Left lobe of liver (tissue), 2 donors: ENCODE measurements at places on chromosomes 6 and 20. TPM values are rescaled to one million over a fixed set of nuclear protein-coding genes. Genes with fewer than 3 reads are reported as not detected.

DNA sequence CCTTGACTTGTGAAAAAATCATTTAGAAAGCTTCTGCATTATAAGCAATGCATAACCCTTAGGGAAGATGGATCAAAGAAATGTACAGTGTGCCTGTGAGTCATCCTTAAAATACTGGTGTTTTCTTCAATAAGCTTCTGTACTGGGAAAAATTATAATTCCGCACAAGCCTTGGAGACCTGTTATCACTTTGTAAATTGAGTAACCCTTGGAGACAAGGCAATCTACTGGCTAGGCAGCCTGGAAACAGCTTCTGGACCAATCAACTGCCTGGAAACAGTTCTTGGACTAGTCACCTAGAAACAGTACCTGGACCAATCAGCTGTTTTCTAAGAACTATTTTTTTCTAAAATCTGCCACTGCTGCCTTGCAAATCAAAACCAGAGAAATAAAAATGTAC lies 25.8 kb upstream of the RNGTT start:
- no peak for DNase-seq

DNA sequence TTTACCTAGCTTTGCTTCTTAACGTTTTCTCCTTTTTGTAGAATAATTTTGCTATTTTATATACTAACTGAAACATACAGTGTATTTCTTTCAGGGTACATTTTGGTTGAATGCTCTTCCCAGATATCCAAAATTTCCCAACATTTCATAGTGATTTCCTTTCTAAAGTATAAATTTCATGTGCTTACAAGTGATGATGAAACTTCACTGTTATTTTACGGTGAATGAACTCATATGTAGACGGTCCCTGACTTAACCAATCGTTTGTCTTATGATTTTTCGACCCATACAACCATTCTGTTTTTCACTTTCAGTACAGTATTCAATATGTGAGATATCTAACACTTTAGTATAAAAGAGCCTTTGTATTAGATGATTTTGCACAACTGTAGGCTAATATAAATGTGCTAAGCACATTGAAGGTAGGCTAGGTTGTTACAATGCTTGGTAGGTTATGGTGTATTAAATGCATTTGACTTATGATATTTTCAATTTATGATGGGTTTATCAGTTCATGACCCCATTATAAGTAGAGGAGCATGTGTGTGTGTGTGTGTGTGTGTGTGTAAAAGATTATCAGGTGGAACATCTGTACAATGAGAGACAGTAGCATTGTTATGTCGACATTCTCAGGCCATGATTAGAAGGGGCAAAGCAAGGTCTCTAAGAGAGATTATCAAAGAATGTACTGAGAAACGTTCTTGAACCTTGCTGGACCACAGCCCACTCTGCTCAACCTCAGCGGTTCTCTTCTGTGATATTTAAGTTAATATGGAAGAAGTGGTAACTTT lies 20.9 kb downstream of the HIVEP1 start:
- DNase-seq = no peak

GRCh38 chr6:148166339-148166968 lies 176.2 kb upstream of the SASH1 start:
- DNase-seq = no peak

DNA sequence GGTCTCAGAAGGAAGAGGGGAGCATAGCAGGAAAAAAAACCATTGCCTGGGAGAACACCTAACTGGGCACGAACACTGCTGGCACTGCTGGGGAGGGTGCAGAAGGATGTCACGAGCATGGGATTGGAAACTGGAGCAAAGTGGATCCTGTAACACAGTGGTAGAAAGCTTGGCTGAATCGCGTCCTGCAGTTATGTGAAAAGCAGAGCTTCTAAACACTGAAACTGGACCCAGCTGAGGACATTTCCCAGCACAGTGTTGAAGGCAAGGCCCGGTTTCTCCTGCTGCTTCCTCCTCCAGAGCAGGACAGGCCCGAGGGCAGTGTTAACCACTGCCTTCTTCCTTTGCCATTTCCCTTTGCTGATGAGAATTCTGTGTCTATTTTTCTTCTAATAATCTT lies 6.7 kb downstream of the APMAP start:
- DNase-seq = peak; percentile 47

DNA sequence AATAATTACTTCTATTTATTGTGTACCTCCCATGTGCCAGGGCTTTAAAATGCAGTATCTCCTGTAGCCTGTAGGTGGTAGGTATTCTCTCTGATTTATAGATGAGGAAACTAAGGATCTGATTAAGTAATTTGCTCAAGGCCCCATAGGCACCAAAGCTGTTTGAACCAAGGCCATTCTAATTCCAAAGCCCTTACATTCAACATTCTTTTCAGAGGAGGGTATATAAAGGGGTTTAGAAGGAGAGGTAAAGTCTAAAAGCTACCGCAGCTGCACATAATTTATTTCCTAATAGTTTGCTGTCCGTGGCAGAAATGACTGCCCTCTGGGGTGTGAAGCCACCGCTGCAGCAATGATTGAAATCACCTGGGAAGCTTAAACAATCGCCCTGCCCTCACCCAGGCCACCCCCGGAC lies 95.0 kb upstream of the FAM8A1 start:
- no peak for DNase-seq

GRCh38 chr6:34065466-34066217 lies 80.2 kb downstream of the GRM4 start:
- DNase-seq = no peak

DNA sequence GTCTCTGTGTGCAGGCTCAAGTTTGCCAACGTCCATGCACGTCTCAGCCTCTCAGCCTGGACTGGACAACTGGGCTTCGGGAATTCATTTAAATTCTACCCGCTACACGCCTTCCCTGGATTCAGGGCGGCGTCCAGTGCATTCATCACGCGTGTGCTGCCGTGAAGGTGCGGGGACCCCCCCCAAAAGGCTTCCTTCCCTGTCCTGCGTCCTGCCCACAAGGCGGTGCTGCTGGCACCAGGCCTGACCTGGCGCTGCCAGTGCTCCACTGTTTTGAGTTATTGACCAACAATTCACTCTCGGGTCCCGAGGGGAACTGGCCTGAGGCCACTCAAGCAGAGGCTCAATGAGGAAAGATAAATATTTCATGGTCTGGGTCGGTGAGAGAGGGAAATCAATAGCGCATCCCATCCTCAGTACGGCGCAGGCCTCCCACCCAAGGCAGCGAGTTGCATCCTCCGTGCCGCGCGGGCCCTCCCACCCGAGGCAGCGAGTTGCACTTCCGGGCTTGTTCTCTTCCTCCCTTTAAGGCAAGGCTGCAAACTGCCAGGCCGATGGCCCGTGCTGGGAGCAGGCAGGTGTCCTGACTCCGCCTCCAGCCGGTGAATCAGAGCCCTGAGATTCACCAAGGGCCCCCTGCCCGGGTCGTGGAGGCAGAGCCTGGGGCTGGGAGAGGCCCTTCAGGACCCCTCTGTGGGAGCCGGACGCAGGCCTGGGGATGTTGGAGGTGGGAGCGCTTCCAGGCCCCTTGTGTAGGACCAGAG lies 22.8 kb upstream of the BHLHE23 start:
- DNase-seq = no peak

DNA sequence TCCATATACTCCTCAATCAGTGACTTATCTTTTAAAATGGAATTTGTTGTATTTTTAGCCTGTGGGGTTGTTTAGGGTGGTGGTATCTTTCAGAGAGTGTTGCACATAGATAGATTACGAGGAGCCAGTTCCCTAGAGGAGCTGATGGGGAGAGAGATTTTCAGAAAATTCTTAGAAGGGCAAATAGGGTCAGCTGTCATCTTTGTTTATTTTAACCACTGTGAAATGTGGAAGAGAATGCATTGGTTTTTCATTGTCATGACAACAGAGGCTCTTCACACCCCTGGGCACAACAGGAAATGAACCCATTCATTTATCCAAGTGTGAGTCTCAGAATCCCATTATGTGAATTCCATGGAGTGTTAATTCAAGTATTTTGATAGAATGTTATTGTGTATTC lies 188.4 kb downstream of the JARID2 start:
- no peak for DNase-seq

DNA sequence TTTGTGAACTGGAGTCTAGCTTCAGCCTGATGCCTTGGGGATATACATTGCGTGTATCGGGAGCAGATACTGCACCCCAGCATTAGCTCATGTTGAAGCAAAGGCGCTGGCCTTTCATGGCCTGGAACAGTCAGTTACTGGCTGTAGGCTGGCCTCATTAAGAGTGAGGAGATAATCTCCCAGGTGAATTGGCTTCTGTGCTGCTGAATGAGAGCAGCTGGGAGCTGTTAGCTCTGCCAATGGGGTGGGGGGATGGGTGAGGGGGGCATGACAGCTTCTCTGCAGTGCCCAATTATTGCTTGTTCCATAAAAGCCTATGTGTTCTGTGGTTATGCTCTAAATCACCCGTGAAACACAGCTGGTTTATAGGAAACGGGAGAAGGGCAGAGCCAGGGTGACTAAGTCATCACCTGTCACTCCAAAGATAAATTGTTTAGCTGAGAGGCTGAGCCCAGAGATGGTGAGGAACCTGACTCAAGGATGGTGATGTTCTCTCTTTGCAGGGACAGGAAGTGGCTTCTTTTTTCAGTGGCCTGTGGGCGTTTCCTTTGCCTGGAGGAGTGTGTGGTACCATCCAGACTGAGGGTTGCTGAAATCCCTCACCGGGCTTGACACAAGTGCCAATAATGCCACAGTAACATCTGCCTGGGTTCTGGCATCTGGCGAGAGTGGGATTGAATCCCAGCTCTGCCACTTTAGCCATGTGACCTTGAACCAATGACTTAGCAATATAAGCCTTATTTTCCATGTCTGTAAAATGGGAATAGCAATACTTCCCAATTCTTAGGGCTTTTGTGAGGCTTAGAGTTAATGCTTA lies 170.8 kb downstream of the BCAS1 start:
- no peak for DNase-seq

- DNase-seq = peak; percentile 96
Measured at GRCh38 chr20:18543932-18544331, 23.3 kb upstream of the SMIM26 start.

- DNase-seq = peak; percentile 15
Measured at GRCh38 chr20:53574259-53574789, 19.3 kb downstream of the ZNF217 start.

GRCh38 chr20:21190869-21191268 lies 65.0 kb downstream of the KIZ start:
- DNase-seq = no peak

DNA sequence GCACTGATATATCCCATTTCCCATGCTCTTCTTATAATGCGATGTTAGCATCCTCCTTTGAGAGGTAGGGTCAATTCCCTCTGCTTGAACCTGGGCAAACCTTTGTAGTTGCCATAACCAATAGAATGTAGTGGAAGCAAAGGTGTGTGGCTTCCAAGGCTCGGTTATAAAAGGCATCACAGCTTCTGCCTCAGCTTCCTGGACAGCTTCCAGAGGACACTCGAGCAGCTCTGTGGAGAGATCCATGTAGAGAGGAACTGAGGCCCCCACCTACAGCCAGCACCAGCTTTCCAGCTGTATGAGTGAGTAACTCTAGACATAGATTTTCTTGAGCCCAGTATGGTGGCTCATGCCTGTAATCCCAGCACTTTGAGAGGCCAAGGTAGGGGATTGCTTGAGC lies 36.7 kb downstream of the FGD2 start:
- DNase-seq = no peak

GRCh38 chr6:45634231-45634630 lies 256.5 kb upstream of the SUPT3H start:
- DNase-seq = no peak

DNA sequence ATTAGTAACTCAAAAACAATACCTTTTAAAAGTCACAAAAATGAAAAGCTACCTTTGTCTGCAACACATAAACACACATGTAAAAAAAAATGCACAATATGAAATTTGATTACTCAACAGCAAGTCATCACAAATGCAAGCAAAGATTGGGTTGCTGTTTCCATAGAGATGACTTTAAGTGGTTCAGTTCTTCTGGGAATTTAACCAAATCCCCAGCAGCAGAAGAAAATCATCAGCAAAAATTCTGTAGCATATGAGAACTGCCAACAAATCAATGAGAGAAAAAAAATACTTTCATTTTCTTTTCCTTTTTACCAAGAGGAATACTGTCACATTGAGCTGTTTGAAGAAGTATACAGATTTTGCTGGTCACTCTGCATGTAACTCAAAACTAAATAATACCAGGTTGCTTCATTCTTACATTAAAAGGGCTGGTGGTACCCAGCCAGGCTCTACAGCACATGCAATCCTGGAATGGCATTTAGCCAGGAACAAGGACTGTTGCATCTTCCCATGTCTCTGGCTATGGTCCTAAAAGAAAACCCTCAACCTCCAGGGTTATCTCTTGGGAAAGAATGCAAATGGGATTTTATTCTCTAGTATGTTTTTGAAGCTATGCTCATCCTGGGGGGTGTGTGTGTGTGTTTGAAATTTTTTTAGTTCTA lies 158.3 kb downstream of the OPRM1 start:
- DNase-seq = no peak

GRCh38 chr6:45732731-45733130 lies 282.9 kb downstream of the CLIC5 start:
- no peak for DNase-seq

DNA sequence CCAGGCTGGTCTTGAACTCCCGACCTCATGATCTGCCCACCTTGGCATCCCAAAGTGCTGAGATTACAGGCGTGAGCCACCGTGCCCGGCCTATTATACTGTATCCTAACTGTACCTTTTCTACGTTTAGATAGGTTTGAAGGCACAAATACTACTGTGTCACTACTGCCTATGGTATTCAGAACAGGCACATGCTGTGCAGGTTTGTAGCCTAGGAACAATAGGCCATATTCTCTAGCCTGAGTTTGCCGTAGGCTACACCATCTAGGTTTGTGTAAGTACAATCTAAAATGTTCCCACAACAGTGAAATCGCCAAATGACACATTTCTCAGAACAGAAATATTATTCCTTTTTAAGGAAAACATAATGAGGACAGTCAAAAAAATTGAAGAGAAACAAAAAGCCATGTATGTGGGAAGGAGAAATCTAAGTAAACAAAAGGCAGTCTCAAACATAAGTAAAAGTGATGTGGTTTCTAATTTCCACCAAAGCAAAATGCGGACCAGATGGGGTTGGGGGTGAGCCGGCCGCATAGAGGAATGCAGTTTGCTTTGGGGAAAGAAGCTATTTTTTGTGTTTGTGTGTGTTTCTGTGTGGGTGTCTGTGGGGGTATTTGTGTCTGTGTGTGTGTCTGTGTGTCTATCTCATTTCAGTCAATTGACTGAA lies 192.6 kb upstream of the SALL4 start:
- DNase-seq = no peak

CDSN gene
- total RNA-seq = not detected

ASF1A gene
- total RNA-seq = 10.2 TPM

SPDEF gene
- total RNA-seq = 0.15 TPM

OPN5 gene
- not detected for total RNA-seq

CST1 gene
- total RNA-seq = not detected
